ENCODE measurements at places on chromosomes 1 and 21.
A peak's percentile ranks its signal among the peaks of the same experiment; 100 is the strongest.

GRCh38 chr1:66253330-66253921 is 280.5 kb upstream of the SGIP1 start:
- DNase-seq, result peak; percentile 82

GRCh38 chr1:8249838-8250237 is 68.1 kb upstream of the SLC45A1 start:
- DNase-seq, result no peak

DNA sequence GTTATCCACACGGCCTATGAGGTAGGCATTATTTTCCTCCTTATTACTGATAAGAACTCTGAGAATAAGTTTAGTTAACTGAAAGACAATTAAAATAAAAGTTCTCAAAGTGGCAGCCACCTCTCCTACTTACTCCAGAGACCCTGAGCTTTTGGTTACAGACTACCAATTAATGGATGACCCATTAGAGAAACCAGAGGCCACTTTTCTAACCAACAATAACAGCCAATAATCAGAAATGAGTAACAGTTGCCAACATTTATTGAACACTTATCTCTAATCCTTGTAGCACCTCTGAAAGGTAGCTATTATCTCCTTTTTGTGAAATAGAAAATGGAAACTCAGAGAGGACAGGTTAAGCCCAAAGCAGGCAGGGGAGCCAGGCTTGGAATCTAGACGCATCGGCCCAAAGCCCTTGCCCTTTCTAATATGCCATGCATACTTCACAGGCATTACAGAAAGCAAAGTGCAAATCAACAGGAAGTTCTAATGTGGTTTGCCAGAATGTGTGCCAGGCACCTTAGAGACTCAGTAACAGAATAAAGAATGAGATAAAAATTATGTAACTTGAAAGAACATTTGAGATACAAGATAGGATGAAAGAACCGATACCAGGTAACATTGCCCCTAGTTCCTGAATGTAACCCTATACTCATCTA is 50.0 kb downstream of the BEND5 start:
- no peak for DNase-seq

- DNase-seq, result no peak
Measured at GRCh38 chr1:172977296-172978017, 73.3 kb downstream of the TNFSF18 start.

- DNase-seq, result peak; percentile 45
Measured at GRCh38 chr21:28196981-28197380, 795.7 kb downstream of the LTN1 start.

- no peak for DNase-seq
Measured at GRCh38 chr1:189628857-189629256, 848.8 kb downstream of the BRINP3 start.

DNA sequence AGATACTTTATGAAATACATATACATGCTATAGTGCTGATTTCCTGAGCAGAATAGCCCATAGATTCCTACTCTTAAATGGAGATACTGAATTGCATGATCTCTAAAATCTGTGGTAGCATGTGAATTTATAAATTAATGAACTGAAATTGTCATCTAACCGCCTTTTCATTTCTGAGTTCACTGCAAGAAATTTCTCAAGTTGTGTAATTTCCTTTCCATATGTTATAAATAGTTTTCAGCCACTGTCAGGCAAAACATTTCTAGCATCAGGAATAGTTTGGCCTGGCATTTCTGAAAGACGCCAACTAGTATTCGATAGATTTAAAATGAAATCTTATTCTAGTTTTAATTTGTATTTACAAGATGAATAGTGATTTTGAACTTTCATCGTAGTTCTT is 310.1 kb downstream of the USH2A start:
- no peak for DNase-seq

GRCh38 chr1:56424744-56425493 is 154.4 kb downstream of the PLPP3 start:
- peak; percentile 45 for DNase-seq

- no peak for DNase-seq
Measured at GRCh38 chr1:161091093-161091492, 1.7 kb upstream of the NECTIN4 start.

Data from A673 (cell line).